ENCODE measurements at places on chromosomes 6 and 20.

DNA sequence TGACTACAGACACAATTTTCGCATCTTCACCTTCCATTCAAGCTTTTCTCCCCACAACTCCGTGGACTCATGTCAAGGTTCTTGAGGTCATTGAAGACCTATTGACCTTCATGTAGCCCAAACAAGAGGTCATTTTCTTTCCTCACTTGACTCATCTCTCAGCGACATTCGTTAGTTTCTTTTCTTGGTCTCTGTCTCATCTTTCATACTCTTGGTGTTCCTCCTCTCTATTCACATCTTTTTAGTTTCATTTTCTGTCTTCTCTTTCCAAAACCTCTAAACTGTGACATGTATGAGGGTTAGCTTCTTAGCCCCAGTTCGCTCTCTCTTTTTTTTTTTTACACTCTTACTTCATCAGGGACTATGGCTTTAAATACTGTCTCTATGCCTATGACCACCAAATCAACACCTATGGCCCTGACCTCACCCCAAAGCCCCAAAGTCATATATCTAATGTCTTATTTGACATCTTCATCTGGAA, 128.6 kb upstream of the BACH2 start:
- DNase-seq = no peak

- DNase-seq = no peak
These were observed 50.5 kb upstream of the IBTK start for GRCh38 chr6:82298012-82298411.

- DNase-seq = no peak
These were observed 57.8 kb downstream of the SLC2A10 start for GRCh38 chr20:46767127-46767761.

GRCh38 chr6:112034616-112034995, 19.3 kb upstream of the CCN6 start:
- DNase-seq = no peak

DNA sequence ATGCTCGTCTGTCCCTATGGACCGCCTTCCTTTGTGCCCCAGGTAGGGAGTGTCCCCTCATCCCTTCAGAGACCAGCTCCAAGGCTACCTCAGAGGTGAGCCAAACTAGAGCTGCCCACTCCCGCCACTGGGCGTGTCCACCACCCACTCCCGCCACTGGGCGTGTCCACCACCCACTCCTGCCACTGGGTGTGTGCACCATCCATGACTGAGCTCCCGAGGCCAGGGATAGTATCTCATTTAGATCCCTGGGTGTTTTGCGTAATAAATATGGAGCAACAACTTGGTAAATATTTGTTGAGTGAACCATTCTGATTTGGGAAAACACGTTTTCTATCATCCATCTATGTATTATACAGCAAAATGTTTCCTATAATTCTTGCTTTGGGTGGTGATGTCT, 68.8 kb downstream of the ZBTB2 start:
- no peak for DNase-seq

DNA sequence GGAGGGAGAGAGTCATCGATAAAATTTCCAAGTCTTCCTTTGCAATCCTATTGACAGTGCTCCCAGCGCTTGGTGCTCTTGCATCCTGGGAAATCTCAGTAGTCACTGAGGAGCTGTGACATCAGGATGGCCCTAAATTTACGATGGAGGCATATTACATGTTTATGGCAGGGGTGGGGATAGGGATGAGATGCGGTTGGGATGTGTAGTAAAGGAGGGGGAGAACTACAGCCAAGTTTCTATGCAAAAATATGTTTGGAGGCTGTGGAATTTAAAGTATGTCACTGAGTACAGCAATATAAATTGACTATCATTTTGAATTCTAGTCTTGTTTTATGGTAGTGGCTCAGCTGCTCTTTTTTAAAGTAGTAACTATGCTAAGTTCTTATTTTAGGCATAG, 544.9 kb downstream of the PKHD1 start:
- no peak for DNase-seq

DNA sequence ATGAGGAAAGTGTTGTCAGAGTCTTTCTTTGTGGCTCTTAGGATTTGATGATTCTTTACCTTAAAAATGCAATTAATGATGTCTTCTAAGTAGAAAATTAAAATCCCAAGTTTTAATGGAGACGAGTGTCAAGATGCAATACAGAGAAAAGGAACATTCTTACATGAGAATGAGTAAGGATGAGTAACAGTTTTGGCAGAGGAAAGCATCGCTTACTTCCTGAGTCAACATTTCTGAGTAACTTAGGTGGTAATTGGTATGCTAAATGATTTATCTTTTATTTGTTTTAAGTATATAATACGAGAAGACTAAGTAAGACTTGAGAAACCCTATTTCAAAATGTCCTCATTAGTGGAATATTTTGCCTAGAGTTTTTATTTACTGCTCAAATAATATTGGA, 101.3 kb downstream of the RTN4IP1 start:
- DNase-seq = peak; percentile 75

DNA sequence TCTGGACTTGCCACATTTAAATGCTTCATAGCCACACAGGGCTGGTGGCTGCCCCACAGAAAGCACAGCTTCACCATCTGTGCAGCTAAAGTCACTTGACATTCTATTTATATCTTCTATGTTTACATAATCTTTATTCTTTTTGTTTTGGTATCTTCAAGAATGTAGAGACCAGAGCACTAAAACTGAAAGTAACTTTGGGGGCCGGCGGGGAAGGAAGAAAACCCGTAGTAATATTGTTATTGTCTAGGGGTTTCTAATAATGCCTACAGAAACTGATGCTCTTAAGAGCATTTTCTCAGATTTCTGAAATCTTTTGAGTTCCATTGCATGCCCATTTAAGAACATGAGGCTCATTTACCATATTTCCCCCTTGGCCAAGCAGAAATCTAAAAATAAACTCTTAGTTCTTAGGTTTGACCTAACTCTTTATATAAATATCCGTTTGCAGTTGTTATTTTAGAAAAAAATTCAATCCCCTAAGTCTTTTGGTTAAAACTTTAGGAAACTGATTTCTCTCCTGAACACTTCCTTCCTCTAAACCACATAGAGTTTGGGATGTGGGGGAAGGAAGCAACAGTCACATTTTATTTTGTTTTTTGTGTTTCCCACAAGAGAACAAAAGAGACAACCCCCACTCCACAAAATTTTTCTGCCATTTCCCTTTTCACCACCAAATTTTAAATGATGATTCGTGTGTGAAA, 207.6 kb downstream of the OGFRL1 start:
- no peak for DNase-seq

DNA sequence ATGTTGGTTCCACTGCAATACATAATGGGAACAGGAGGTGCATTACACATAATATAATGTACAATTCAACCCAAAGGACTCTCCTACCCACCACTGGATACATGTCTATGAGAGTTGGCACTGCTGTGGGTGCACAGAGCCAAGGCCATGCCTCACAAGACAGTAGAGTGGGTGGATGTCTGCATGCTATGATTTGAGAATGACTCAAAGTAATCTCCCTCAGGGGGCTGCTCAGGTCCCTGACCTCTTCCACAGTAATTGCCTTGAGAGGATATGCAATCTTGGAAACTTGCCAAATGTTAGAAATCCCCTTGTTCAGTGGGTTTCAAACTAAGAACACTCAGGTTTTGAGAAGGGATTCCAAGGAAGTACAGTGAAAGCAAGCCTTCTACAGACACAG, 79.0 kb downstream of the ANKEF1 start:
- DNase-seq = no peak

- DNase-seq = peak; percentile 53
These were observed 32.1 kb upstream of the PPP1R3G start for GRCh38 chr6:5053038-5053437.

GRCh38 chr6:40336296-40336695, 250.9 kb downstream of the LRFN2 start:
- DNase-seq = no peak

GRCh38 chr20:59988141-59988540, 29.9 kb downstream of the CDH26 start:
- no peak for DNase-seq

- peak; percentile 80 for DNase-seq
These were observed 940 bp upstream of the ADRM1 start for GRCh38 chr20:62301773-62302340.

- peak; percentile 78 for DNase-seq
These were observed 135.7 kb downstream of the BCAS1 start for GRCh38 chr20:53934421-53935343.

DNA sequence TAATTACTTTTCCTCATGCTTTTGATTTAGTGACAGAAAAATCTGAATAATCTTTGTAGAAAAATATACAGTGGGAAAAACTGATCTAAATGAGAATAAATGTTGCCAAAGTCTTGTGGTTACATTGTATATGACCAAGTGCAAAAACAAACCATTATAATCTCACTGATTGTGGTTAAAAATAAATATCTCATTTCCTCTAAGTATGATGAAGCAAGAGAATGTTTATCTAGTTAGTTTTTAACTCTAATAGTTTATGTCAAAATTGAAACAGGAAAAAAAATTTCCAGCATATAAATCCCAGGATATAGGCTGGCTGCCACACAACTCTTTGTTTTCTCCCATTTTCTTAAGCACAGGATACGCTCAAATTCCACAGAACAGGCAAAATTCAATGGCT, 392.7 kb upstream of the ID4 start:
- DNase-seq = no peak

DNA sequence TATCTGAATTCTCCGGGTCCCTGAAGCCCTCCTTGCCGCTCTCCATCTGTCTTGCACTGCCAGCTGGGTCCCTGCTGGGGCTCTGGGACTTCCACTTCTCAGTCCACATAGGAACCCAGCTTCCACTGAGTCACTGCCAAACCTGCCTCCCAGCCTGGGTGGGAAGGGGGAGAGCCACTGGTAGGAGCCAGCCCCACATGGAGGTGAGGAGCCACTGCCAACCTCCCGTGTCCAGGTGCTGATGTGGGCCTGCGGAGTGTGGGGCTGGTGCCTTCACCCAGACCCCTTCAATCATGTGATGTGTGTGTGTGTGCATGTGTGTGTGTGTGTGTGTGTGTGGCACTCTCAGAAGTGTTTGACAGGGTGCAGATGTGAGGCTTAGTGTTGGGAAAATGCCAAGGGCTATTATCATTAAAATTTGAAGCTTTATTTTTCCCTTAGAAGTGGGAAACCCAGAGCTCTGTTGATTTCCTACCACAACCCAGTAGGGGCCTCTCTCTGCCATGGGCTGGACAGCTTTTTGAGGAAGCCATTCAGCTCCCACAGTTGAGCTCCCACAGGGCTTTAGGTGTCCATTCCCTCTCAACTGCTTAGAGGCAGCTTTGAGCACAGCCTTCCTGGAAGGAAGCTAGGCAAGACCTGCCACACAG, 9.3 kb upstream of the SGK2 start:
- no peak for DNase-seq

DNA sequence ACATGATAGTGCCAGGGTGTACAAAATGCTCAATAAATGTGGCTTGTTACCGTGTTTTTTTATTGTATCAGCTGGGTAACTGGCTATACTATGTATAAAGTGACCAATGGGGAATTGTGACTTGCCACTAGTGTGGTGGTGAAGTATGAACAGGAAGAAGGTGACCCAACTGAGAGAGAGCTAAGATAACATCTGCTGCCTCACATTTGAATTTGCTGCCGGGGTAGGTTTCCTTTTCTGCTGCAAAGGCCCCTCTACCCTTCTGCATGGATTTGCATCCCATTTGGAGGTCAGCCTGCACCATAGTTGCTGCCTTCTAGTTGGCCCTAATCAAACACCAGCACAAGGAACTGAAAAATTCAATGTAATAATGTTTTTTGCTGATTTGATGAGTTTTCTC, 24.1 kb downstream of the IL17A start:
- no peak for DNase-seq

- DNase-seq = no peak
These were observed 56.9 kb upstream of the ENPP4 start for GRCh38 chr6:46072866-46073265.

DNA sequence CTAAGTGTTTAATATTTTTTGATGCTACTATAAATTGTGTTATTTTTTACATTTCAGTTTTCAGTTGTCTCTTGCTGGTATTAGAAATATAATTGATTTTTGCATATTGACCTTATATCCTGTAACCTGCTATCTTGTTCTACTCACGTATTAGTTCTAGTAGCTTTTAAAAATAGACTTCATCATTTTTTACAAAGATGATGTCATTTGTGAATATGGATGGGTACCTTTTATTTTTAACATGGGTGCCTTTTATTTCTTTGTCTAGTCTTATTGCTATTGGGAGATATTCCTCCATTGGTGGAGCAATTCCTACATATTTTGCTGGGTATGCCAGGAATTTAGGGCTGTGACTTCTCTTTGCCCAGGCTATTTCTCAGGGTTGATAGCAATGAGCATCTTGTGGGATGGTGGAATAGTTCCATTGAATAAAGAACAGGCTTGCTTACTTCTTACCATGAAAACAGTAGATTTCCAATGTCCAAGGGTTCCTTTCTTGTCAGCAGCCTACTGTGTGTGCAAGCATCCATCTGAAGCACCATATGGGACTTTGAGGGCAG, 149.7 kb downstream of the CARMIL1 start:
- no peak for DNase-seq

DNA sequence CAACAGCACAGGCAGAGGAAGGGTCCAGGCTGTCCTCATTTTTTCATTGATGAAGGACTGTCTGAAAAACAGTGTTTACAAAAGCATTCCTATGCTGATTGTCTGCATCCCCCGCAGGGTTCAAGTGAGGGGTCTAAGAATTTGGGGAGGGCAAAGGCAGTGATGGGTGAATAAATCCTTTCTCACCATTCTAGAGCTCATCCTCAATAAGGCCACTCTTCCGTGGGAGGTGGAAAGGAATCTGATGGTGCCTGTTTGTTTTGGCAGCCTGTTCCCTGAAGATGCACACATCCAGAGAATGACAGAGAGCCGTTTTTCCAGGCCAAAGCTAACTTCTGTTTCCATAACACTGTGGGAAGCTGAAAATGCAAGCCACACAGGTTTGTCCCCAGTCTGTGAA, 164.5 kb downstream of the MOXD1 start:
- DNase-seq = no peak

GRCh38 chr6:42166444-42167141, 6.6 kb upstream of the GUCA1A start:
- DNase-seq = no peak

GRCh38 chr6:52176550-52176949, 9.6 kb upstream of the IL17A start:
- no peak for DNase-seq

DNA sequence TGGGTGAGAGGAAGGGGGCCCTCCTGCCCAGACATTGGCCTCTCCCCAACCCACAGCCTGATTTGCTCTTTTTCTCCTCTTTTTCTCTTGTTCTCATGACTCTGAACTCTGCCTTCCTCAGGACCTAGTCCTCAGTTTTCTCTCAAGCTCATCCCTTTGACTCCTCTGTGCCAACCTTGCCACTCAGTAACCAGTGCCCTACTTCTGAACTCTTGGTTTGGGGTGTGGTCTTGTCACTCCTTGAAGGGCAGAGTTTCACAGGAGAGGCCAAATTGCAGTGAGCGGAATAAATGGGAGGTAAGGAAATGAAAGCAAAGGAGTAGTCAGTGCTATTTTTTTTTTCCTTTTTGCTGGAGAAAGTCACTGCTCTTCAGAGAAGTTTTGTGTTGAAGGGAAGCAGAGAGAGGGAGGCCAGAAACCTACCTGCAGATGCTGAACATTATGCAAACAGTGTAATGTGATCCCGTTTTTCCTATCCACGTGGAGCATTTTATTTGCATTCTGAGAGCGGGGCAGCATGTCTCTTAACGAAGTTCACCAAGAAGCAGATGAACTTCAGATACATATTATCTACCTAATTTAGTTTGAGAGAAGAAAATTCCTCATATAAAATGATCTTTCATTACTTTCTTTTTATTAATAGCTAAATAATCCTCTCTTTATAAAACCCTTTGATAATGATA, 26.9 kb downstream of the CFAP61 start:
- no peak for DNase-seq

Data from pulmonary artery endothelial cell (primary cell).